ENCODE measurements at places on chromosomes 13 and 19.
A peak's percentile ranks its signal among the peaks of the same experiment; 100 is the strongest.

DNA sequence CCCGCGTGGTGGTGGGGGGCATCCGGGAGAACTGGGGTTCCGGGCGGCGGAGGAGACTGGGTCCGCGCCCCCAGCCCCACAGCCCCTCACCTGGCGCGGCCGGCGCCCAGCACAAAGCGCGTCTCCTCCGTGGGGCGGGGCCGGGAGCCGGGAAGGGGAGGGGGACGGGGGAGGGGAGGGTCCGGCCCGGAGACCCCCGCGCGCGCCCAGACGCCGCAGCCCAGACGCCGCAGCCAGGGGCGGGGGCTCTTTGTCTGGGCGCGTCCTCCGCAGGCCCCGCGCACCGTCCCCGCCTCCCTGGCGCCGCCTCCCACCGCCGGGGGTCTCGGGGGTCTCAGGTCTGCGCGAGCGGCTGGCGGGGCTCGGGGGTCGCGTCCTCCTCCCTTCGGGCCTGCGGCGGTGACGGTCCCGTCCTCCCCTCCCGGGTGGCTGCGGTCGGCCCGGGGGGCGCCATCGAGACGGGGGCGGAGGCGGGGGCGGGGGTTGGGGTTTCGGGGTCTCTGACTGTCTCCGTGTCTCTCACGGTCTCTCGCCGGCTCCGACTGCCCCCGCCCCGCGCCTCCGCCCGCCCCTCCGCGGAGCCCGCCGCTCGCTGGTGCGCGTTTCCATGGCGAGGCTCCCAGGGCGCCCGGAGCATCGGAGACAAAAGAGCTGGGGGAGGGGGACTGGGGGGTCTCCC lies at the start of gene PLPPR3:
Gene PLPPR3, minus strand, starts transcription at position 131 of the 679 bp plus-strand sequence. CDS start 396 bp downstream, outside the sequence.
- DNase-seq: no peak

DNA sequence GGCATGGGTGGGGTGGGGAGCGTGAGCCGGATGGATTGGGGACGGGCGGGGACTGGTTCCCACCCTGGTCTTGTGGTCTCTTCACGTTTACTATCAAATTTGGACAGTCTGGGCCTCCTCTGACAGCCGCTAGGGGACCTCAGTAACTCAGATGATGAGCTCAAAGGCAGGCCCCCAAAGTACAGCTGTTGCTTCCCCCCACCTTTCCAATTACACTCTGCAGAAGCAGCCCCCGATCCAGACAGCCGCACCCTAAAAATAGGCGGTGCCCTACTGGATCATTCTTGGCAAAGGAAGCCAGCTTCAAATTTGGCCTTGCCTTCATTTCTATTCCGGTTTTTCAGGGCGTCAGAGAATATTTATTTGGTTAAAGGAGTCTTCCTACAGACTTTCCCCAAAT lies 1.9 kb upstream of the FOXO1 start:
- no peak for DNase-seq

DNA sequence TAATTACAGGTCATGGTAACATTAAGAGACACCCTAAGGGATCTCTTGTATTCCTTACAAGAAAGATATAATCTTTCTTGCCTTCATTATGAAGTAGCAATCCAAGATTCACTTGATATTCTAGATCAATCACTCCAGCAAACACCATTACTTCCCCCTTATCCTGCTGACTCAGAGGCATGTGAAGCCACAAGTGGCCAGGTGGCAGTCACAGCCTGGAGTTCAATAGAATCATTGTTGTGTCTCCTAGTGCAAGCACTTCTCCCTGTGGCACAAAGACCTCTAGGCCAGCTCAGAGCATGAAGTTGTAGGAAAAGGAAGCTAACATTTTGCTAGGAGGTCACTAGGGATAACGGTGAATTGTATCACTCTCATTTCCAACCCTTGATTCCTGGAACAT lies 864.3 kb upstream of the ATXN8OS start:
- DNase-seq: no peak

GRCh38 chr19:17305517-17306284 lies at the start of gene MRPL34:
MRPL34 (plus strand) TSS chr19:17305872; CDS start chr19:17305893, 21 bp downstream.
- DNase-seq: peak; percentile 98

DNA sequence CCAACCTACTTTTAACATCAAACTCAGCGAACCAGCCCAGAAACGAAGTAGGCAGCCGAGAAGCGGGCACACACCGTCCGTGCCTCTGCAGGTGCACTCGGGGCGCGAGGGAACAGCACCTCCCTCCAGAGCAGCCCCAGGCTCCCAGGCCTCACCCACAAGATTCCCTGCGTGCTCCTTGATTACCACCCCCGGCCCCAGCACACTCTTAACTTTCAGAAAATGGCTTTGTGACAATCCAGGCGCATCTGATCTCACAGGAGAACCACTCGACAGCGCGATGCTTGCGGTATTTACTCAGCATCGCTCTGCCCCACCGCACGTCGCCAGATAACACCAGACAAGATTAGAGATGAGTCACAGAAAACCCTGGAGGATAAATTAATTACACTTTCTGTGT lies 134.9 kb upstream of the SPACA7 start:
- no peak for DNase-seq

GRCh38 chr13:88103824-88104223 lies 432.7 kb downstream of the SLITRK5 start:
- DNase-seq: no peak

GRCh38 chr19:1512671-1513498 lies at the start of gene ADAMTSL5:
ADAMTSL5 (minus strand) TSS chr19:1513019; CDS start chr19:1510943, 2,076 bp downstream.
- peak; percentile 37 for DNase-seq

DNA sequence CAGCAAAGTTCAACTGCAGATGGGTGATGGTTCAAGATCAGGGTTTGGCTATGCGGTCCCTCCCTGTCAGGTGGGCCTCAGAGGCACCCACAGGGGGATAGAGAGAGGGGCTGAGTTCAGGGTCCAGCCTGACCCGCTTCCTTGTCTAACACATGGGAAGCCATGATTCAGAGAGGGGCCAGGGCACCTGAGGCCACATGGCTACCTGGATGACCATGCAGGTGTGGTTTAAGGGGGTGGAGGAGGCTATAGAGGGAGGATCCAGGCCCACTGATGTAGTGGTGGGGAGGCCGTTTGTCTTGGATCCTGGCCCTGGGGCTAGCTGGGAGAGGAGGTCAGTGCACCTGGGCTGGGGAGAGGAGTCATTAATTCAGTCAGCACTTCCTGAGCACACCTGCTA lies 56.7 kb downstream of the ZNF536 start:
- DNase-seq: no peak

DNA sequence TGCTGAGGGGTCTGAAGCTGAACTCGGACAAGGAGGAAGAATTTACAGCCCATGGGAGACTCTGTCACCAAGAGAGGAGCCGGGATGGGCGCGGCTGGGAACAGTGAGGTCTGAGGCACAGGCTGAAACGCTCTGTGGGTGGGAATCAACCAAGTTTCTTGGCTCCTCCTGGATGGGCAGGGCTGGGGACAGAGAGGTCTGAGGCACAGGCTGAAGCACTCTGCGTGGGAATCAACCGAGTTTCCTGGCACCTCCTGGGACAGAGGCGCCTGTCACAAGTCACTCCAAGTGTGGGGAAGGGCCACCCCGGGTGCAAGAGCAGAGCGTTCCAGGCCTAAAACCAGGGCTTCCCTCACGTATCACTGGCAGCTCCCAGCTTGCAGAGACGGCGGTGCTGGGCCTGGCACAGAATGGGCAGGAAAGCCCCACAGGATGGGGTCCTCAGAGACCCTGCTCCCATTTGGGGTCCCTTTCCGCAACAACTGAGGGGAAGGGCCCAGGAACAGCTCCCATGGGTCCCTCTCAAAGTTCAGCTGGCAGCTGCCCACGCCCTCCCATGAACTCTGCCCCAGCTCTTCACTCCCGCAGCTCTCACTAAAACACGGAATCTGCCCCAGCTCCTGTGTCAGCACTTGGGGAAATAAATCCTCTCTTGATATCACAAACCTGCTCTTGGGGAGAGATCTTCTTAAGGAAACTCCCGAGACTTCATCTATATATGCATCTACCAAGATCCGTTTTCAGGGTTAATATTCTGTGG lies 18.5 kb downstream of the AP3D1 start:
- no peak for DNase-seq

- DNase-seq: peak; percentile 66
Observed at GRCh38 chr13:20197361-20197834, 4.7 kb upstream of the GJB2 start.

DNA sequence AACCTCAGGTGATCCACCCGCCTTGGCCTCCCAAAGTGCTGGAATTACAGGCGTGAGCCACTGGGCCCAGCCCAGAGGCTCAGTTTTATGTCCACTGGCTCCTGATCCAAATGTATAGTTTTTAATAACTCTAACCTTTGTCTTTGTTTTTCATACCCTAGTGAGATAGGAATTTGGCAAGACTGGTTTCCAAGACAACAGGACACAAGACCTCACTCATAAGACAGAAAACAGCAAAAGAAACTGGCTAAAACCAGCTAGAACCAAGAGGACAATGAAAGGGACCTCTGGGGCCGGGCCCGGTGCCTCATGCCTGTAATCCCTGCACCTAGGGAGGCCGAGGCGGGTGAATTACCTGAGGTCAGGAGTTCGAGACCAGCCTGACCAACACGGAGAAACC lies 27.6 kb downstream of the CPT1C start:
- DNase-seq: no peak

DNA sequence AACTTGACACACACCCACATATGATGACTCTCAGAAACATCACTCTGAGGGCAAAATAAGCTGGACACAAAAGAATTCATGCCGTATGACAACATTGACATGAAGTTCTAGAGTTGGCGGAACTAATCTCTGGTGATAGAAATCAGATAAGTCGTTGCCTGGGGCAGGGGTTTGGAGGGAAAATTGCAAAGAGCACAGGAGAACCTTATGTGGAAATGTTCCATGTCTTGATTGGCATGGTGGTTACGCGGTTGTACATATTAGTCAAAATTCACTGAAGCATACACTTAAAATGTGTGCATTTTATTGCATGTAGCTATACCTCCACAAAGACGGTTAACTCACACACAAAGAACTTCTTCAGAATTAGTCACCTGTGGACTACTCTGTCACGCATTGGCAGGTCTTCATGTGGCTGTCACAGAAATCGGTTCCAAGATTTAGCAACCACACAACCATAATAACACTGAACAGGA lies 137.8 kb upstream of the GJB6 start:
- DNase-seq: no peak

DNA sequence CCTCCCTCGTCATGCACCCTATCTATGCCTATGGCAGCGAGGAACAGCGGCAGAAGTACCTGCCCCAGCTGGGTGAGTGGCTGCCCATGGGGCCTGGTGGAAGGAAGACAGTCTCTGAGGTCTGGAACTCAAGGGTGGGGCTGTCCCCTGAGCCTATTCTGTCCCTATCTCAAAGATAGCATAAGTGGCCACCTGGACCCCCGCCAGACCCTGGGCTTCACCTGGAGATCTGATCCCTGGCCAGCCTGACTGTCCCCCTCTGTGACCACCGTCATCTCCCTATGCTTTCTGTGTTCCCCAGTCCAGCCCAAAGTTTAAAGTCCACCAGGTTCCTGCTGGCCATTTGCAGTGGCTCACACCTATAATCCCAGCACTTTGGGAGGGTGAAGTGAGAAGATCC lies 2.6 kb downstream of the GCDH start:
- DNase-seq: no peak

DNA sequence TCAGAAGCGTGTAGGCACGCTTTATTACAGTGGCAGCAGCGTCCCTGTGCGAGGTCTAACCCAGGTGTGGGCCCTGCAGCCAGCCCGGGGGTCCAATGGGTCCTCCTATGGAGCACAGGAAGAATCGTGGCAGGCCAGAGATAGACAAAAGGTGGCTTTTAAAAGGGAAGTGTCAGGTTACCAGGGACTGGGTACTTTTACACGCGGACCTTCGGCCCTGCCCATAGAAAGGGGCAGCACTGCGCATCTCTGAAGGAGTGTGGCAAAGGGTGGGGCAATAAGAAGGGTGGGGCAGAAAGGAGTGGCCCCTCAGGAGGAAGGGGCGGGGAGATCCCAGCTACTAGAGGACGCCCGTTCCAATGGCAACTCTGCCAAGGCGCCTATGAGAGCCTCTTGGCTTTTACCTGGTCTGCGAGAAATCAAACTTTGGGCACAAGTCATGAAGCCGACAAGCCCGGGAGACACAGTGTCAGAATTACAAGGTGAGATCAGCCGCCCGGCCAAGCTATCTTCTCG lies 1419.8 kb downstream of the UQCRFS1 start:
- peak; percentile 78 for DNase-seq

DNA sequence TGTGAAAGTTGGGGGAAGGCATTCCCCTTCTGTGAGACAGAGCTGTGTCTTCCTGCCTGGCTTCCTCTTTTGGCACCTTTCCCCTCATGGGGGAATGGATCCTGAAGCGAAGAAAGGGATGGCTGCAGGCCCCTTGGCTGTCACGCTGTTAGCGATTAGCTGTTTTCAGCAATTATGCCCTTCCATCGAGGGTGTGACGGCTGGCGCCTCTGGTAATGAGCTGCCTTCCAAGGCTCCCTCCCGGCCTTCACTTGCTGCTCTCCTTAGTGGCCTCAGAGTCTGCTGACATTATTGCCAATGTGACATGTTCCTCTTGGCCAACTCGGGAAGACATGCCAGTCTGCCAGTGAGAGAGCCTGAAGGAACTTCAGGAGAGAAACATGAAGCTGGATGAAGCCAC lies 162.1 kb downstream of the ZIC5 start:
- no peak for DNase-seq

- DNase-seq: peak; percentile 4
Observed at GRCh38 chr19:45922281-45922680, 7.7 kb upstream of the NANOS2 start.

DNA sequence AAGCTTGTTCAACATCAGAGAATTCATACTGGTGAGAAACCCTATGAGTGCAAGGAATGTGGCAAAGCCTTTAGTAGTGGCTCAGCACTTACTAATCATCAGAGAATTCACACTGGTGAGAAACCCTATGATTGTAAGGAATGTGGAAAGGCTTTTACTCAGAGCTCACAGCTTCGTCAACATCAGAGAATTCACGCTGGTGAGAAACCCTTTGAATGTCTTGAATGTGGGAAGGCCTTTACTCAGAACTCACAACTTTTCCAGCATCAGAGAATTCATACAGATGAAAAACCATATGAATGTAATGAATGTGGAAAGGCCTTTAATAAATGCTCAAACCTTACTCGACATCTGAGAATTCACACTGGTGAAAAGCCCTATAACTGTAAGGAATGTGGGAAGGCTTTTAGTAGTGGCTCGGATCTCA lies 25.2 kb downstream of the ZNF383 start:
- no peak for DNase-seq

DNA sequence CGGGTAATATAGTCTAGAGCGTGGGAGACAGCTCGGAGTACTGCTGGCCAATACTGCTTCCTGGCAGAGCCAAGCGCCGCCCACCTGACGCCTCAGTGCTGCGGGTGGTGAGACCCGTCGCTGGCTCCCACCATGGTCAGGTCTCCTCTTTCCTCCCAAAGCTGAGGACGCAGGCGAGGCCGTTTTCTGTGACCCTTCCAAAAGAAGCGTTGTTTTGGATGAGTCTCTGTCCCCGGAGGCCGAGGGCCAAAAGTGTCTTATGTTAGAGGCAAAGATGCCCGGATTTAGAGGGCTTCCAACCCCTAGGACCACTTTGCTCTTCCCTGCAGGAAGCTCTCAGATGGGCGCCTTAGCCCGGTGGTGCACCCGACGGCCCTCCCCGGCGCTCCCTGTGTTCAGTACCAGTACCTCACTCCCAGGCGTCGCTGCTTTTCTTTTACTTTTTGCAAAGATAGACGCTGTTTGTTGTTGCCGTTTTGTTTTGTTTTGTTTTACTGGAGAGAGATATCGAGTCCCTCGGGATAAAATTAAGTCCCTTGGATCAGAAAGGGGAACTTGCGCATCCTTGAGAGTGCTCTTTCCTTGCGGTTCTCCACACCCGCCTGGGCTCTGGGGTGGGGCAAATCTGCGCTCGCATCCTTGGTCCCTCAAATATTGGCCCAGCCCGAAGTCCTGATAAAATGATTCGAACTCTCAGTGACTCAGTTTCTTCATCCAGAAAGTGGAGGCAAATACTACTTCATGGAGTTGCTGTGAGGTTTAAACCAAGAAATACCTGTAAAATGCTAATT lies 7.0 kb downstream of the PDX1 start:
- no peak for DNase-seq

Data from fibroblast of mammary gland (primary cell).